ENCODE measurements at places on chromosomes 1 and 21.

DNA sequence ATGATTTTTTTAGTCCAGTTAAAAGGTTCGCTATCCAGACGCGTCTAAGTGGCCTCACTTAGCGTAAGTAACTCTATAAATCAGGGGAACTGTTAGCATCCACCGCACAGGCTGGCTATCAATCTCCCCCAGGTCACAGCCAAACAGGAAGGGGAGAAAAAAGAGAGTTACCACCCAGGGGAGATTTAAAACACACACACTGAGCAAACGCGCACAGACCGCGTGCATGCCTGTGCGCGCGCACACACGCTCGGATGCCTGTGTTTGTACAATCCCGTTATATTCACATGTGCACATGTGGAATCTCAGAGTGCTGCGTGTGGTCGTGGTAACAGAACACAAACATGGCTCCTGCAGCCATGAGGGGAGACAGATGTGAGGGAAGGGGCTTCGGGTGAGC is 125.4 kb downstream of the CASZ1 start:
- DNase-seq, result no peak

DNA sequence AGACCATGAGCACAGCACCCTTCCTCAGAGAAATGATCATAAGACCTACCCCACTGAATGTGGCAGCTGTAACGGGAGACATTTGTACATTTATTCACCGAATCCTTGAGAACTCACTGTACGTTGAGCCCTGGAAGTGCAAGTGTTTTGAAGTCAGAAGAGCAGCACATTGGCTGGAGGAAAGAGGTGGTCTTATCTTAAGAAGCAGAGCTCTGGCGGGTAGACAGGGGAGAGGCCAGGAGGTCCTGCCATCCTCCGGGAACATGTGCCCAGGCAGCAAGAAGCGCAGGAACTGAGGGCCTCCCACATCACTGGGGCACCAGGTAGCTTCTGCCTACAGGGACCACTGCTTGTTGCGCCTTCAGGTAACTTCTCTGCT is 169.2 kb upstream of the IRF2BP2 start:
- DNase-seq, result no peak

DNA sequence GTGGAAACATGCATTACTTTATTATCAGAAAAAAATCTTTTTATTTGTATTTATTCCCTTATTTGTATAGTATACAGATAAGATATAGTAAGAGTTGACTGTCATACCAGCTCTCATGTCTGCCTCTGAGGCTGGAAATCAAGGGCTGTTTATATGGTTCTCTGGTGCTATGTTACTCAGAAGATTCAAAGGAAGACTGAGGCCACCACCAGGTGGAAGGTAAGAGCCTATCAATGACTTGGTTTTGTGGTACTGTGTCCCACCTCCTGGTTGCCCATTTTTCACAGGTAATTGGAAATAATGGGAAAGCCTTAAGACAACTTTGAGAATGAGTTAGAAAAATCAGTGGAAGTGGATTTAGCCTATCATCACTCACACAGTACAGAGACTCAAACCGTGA is 342.1 kb downstream of the DSCAM start:
- DNase-seq, result no peak

DNA sequence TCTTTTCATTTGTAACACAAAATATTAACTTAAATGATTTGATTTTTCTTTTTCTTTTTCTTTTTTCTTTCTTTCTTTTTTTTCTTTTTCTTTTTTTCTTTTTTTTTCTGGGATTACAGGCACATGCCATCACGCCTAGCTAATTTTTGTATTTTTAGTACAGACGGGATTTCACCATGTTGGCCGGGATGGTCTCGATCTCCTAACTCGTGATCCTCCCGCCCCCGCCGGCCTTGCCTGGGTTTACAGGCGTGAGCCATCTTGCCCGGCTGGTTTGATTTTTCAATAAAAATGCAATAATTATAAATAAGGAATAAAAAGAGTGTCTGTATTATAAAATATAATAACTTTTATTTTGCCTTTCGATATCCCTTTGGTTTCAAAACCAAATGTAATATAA is 146.7 kb upstream of the RGS18 start:
- DNase-seq, result no peak

DNA sequence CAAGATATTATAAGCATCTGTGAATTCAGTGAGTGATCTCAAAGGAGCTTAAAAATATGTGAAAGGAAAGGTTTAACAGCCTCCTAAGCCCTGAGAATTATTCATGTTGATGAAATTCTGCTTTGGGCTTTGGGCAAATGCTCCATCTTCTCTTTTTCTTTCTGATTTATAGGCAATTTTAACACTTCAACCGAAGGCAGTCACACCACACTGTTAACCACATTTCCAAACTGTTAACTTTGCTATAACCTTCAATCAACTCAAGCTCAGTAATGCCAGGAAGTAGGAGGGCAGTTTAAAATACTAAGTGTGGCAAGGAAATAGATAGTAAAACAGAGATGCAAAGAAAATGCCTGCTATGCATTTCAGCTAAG is 54.4 kb upstream of the NEK7 start:
- no peak for DNase-seq

- no peak for DNase-seq
These were observed 607.9 kb downstream of the PTPRC start for GRCh38 chr1:199246716-199247115.

DNA sequence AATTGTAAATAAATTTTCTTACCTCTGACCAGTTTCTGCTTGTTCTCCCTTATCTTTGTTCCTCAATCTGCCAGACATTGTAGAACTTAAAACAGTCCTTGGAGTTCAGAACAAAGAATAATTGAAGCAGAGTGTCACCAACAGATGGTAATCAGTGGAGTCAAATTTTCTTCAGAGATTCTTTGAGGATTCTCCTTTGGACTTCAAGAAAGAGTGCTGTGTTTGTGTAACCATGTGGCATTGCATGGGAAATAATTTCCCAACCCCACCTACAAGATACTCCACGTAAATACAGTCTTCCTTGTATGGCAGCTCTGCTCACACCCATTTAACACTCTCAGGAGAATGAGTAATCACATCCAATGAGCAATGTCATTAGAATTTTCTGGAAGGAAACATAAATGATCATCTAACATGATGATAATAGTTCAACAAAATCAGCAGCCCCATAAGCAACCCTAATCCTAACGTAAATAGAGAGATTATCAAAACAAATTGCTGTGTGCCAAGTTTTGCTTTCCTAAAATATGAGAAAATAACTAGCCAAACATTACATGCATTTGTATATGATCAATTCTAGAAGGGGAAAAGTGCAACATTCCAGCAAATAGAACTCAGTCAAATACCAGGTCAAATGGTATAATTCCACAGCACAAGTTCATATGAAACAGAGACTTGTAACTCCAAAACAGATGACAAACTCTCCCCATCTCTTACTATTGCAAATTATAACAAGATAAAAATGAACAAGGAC is 6.9 kb upstream of the DENND1B start:
- DNase-seq, result no peak

- no peak for DNase-seq
These were observed 13.4 kb downstream of the OR2T1 start for GRCh38 chr1:248416226-248416625.

DNA sequence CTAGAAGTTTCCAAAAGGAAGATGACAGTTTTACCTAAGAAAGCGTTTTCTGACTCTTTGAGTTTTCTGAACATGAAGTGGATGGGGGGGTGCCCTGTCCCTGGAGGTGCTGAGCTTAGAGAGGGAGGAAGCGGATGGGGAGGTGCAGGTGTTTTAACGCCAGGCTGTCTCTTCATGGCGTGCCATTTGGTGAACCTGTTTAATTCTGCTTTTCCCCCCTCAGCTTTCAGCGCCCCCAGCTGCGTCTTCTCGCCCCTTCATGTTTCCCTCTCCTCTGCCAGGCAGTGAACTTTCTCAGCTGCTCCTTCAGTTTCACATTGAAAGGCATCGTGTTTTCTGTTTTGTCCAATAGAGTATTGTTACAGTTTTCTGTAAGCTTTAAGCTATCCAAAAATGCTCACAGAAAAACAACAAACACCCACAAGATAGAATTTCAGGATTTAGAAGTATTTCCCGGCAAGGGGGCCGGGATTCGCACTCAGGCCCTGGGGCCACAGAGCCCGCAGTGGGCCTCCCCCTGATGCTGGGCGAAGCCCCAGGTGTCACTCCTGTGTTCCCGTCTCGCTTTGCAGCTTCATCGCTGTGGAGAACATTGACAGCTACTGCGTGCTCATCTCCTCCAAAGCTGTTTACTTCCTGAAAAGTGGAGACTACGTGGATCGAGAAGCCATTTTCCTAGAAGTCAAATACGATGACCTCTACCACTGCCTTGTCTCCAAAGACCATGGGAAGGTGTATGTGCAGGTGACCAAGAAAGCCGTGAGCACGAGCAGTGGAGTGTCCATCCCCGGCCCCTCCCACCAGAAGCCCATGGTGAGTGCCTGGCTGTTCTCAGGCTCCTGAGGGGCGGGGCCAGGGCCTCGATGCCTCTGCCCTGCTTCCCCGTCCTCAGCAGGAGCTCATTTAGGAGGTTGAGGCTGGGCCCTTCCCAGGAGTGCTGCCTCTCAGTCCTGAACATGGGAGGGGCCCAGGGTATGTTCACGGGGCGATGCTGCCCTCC is 111.4 kb downstream of the DHRS3 start:
- DNase-seq, result no peak

- DNase-seq, result no peak
These were observed 89.8 kb downstream of the ITPKB start for GRCh38 chr1:226649244-226649643.

DNA sequence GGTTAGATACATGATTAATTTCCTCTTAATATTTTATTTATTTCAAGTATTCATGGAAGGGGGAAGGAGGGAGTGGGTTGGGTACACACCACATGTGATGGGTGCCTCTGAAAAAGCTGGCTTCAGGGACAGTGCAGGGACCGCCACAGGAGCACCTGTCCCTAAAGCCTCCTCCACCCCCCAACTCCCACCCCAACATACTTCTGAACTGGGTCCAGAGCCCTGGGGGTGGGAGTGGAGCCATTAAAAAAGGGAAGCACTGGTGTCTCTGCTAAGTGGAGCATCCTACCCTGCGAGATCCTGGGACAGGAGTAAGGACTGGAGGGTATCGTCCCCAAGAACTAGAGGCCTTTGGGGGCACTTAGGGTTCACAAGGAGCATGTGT is 5.6 kb upstream of the CLEC20A start:
- no peak for DNase-seq

GRCh38 chr1:188065917-188066316 is 1237.2 kb downstream of the PLA2G4A start:
- DNase-seq, result no peak

- no peak for DNase-seq
These were observed 40.6 kb downstream of the SRRM1 start for GRCh38 chr1:24683713-24684162.

DNA sequence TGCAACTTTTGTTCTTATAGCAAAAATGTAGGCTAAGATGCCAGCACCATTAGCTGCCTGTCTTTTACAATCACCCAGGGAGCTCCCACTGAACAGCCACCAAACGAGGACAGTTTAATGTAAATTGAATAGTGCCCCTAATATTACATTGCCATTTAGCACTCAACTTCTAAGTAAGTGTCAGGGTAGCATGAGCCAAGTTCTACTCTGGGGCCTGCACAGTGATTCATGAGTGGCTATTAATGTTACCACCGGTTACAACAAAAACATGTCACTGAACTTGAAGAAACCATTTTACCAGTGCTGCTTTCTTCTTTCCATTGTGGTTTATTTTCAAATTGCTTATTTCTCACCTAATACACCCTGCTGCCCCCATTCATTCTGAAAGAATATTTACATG is 295.6 kb upstream of the RRP15 start:
- no peak for DNase-seq

DNA sequence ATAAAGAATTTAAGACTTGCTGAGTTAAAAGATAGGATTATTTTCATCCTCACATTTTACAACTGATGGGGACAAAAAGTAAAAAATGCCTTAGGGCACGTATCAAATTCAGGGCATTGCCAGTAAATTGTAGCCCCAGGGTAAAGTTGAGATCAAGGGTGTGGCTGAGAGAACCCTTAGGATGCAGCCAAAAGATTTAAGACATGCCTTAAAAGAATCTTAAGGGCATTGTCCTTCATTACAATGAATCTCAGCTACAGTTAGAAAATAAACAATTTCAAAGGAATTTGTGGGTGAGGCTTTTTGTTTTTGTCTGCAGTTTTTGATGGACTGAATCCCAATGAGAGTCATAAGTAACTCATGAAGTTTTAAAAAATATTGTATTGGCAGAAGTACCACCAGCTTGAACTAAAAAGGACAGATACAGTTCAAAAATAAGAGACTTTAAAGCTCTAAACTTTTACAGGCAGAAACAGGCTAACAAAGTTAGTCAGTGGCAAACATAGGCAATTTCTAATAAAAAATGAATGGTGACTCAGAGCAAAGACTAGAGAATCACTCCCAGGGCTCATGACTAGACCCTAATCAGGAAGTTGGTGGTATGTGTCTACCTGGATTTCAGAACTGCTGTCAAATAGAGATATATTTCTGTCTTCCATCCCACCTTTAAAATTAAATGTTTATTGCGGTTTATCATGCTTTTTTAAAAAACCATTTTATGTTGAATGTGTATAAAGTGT is 165.1 kb upstream of the SNX7 start:
- no peak for DNase-seq

- no peak for DNase-seq
These were observed 554.7 kb upstream of the ZRANB2 start for GRCh38 chr1:71635568-71635967.

- no peak for DNase-seq
These were observed 295.3 kb upstream of the LYPLAL1 start for GRCh38 chr1:218878369-218878768.

GRCh38 chr1:167623951-167624350 is 6.1 kb upstream of the RCSD1 start:
- no peak for DNase-seq

GRCh38 chr1:227738820-227739219 is 3.6 kb downstream of the SNAP47 start:
- no peak for DNase-seq

DNA sequence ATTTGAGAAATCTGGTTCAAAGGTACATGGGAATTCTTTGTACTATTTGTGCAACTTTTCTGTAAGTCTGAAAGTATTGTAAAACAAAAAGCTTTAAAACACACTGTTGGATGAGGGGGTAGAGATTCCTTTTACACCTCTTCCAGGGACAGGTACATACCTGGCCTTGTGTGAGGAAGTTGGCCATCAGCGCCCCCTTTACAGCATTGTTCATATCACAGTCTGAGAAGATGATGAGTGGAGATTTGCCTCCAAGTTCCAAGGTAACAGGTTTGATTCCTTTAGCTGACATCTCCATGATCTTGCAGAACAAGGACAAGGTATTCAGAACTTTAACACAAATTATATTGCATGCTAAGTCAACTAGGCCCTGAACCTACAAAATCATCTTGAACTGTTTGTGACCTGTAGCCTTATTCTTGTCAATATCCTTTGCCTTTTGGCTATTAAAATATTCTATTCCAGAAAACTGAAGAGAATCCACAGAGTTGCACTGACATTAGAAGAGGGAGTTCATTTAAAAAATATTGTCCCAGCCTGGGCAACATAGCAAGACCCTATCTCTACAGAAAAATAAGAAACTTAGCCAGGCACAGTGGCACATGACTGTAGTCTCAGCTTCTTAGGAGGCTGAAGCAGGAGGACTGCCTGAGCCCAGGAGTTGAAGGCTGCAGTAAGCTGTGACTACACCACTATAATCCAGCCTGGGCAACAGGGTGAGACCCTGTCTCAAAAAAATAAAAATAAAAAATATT is 18.9 kb downstream of the ALDH9A1 start:
- DNase-seq, result no peak

- no peak for DNase-seq
These were observed 1530.1 kb upstream of the TPTE start for GRCh38 chr21:8991088-8991907.

- no peak for DNase-seq
These were observed 262.9 kb upstream of the PROX1 start for GRCh38 chr1:213724640-213725536.

Data from OCI-LY7 (cell line).